ENCODE measurements at places on chromosomes 5 and 9. TPM values are rescaled to one million over a fixed set of nuclear protein-coding genes. Genes with fewer than 3 reads are reported as not detected.

ANKRD31 gene
- polyA plus RNA-seq, result 0.37 TPM

DOCK8 gene
- 84.6 TPM for polyA plus RNA-seq

GABRG2 gene
- not detected for polyA plus RNA-seq

FOXI1 gene
- not detected for polyA plus RNA-seq

ABITRAM gene
- polyA plus RNA-seq, result 15.6 TPM

ADAMTSL2 gene
- polyA plus RNA-seq, result 0.19 TPM

PRR16 gene
- not detected for polyA plus RNA-seq

CCL27 gene
- not detected for polyA plus RNA-seq

IL13 gene
- polyA plus RNA-seq, result not detected

GZMA gene
- 13.8 TPM for polyA plus RNA-seq

MYOZ3 gene
- 0.15 TPM for polyA plus RNA-seq

GGTA1 gene
- polyA plus RNA-seq, result not detected

OR13J1 gene
- polyA plus RNA-seq, result not detected

UGT3A2 gene
- polyA plus RNA-seq, result 0.94 TPM

C8G gene
- not detected for polyA plus RNA-seq

LIX1 gene
- not detected for polyA plus RNA-seq

TOPORS gene
- polyA plus RNA-seq, result 24.4 TPM

SH3TC2 gene
- not detected for polyA plus RNA-seq

DNAJA1 gene
- 77.3 TPM for polyA plus RNA-seq

AGXT2 gene
- polyA plus RNA-seq, result not detected

SLC6A3 gene
- polyA plus RNA-seq, result not detected

NEK6 gene
- polyA plus RNA-seq, result 0.54 TPM

Measured in naive thymus-derived CD4-positive, alpha-beta T cell (primary cell).